Activated CD4-positive, alpha-beta memory T cell treated with anti-CD3 and anti-CD28 coated beads, Interleukin-2, amount 10 ng/mL, durations not matched to agents 7 days and 5 days (primary cell): ENCODE measurements at places on chromosomes 4 and X. TPM values are rescaled to one million over a fixed set of nuclear protein-coding genes. Genes with fewer than 3 reads are reported as not detected.

BTK gene
- total RNA-seq: not detected

AWAT1 gene
- not detected for total RNA-seq

DNA sequence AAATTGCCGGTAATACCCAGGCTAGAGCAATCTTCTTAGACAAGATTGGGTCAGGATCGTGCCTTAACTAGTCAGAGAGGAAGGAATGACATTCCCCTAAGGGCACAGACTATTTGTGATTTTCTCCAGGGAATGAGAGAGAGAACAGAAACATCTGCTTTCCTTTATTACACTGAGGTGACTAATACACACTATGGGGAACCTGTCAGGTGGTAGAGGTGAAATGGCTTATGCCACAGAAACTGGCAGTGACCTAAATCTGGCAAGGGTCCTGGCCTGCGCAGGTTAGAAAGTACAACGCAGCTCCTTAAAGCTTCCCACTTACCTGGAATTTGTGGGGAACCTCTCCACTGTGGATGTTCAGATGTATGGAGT lies 16.6 kb upstream of the HPGD start:
- peaks cover 2% of the 10 kb centered on the region for H3K36me3 ChIP-seq
- no peak overlapping the region for H3K4me3 ChIP-seq
- DNase-seq: no peak
- peaks cover 6% of the 10 kb centered on the region for H3K27me3 ChIP-seq
- peaks cover 20% of the 10 kb centered on the region for H3K4me1 ChIP-seq

GLUD2 gene
- 0.63 TPM for total RNA-seq

GRCh38 chrX:16869393-16870094 lies 618 bp downstream of the RBBP7 start:
- peaks cover 33% of the 10 kb centered on the region for H3K4me1 ChIP-seq
- DNase-seq: peak; percentile 53
- H3K36me3 ChIP-seq: peaks cover 23% of the 10 kb centered on the region
- H3K27me3 ChIP-seq: no peaks in the 10 kb centered on the region

FAM236A gene
- not detected for total RNA-seq

ARHGEF9 gene
- total RNA-seq: 23.9 TPM

DNA sequence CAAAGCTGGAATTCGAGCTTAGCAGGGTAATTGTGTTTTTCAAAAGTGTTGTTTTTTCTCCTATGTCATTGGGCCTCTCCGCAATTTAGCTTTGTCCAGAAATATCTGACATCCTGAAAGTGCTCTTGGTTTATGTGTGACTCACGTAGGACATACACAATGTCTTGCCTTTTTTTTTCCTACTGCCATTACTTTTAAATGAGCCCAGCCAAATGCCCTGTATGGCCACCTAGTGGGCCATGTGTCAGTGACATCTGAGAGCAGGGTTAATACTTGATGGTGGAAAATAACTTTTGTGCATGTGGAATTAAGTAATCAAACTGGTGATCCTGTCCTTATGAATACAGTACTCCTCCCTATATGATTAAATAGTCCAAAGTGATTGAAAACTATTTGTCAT lies 1411.1 kb upstream of the TENM3 start:
- no peaks in the 10 kb centered on the region for H3K36me3 ChIP-seq
- H3K27me3 ChIP-seq: no peaks in the 10 kb centered on the region
- no peak overlapping the region for H3K4me3 ChIP-seq
- no peaks in the 10 kb centered on the region for H3K4me1 ChIP-seq
- no peak for DNase-seq
